Amygdala (tissue), 56 donors: ENCODE measurements at places on chromosomes 11 and 22.

DNA sequence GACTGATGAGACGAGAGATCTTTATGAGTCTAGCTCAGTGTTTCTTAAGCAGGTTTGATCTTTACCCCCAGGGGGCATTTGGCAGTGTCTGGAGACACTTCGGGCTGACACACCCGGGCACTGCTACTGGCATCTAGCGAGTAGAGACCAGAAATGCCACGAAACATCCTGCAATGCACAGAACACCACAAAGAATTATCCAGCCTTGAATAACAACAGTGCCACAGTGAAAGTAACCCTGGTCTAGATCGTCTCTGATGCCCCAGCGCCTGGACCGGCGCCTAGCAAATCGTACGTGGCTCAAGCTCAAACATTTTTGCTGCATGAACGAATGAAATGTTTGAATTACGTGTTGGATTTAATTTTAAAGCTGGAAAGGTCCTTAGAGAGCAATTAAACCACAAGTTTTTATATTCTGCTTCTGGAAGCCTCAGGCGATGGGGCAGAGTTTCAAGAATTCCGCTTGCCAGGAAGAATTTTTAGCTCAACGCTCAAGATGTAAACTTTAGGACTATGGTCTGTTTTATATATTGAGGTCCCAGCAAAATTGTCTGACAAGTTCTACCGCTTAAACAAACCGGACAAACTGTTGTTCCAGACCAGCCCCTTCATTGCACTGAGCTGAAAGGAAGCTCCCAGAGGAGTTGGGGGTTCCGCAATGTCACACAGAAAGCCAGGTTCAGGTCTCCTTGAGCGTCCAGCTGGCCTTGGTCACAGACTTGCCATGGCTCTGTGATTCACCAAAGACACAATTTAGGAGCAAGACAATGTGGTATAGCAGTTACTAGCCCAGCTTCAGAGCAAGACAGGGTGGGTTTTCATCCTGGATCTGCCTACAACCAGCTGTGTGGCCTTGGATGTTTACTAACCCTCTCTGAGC lies 44.2 kb upstream of the SMTN start:
- DNase-seq = no peak

DNA sequence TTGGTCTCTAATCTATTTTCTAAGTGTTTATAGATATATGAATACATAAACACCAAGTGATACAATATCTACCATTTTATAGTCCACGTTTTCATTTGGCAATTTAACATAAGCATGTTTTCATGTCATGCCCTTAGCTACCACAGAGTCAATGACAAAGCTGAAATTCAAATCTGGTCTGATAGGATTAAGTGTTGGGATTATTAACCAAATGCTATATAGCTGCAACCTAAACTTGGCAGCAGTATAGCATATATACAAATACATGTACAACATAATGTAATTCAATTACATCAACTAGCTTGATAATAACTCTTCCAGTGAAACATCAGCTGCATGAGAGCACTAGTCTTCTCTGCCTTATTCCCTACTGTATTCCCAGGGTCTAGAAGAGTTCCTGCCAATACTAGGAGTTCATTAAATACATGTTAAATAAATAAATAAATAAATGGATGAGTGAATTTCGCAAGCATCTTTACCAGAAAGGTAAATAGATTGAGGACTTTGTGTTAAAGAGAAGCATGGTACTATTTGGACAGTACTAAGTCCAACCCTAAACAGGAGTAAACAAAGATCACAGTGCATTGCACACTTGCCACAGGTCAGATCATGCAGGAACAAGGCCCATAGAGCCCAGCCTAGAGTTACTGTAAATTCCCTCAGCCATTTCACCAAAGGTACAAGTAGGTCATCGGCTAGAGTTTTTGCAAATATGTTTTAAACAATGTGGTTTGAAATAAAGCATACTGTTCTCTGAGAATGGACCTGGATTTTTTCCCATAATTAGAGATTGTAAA lies 12.8 kb downstream of the SAA4 start:
- DNase-seq = no peak

DNA sequence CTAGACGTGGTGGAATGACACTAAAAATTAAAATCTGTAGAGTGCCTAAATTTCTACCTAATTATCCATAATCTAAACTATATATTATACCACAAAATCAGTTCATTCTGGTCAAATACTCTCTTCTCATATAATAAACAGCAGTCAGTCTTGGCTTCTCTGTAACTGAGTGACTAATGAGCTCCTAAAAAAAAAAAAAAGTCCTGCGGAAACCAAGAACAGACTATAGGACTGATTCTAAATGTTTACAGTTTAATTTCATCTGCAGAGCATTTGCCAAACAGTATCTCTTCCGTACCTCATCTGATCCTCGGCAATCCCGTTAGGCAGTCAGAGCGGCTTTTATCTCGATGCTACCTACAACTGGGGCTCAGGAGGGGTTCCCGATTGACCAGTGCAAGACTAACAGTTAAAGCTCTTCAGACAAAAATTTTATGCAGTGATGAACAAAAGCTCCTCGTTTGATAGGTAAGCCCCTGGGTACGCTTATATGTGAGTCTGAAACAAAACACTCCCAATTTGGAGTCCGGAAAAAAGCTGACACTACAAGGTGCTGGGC lies 686 bp downstream of the KIF18A start:
- no peak for DNase-seq

DNA sequence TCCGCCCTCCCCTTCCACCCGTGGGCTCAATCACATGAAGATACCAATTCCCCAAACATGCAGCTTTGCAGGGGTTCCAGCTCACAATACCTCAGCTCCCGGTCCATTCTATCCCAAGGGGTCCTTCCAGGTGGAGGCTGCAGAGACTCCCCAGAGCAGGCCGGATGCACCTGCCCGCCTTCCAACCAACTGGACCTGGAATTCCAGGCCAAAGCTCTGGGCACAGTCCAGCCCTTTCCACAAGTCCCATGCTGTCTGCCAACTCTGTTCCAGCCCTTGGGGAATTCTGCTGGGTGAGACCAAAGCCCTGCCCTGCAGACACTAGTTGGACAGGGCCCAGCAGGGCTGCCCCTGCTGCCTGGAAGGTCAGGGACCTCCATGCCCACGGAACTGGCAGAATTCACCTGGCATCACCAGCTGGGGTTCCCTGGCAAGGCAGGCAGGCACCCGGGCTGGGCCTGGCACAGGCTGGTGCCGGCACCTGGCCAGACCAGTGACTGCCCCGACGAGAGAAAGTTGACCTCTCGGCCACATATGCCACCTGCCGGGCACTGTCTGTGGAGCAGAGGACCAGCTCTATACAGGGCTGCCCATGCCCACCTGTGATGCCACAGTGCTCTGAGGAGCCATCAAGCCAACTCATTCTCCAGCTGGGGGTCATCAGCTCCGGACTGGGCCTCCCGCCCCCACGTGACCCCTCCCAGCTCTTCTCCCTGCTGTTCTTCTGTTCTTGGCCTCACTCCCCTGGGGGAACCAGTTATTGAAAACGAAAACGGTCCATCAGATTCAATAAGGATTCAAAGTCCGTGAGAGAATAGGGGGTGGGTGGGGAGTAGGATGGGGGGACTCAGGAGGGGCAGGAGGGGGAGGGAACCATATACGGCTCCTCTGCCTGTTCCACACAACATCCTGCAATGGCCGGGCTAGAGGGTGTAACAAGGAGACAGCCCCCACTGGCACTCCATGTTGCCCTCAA lies 4.7 kb downstream of the SYT7 start:
- DNase-seq = no peak

DNA sequence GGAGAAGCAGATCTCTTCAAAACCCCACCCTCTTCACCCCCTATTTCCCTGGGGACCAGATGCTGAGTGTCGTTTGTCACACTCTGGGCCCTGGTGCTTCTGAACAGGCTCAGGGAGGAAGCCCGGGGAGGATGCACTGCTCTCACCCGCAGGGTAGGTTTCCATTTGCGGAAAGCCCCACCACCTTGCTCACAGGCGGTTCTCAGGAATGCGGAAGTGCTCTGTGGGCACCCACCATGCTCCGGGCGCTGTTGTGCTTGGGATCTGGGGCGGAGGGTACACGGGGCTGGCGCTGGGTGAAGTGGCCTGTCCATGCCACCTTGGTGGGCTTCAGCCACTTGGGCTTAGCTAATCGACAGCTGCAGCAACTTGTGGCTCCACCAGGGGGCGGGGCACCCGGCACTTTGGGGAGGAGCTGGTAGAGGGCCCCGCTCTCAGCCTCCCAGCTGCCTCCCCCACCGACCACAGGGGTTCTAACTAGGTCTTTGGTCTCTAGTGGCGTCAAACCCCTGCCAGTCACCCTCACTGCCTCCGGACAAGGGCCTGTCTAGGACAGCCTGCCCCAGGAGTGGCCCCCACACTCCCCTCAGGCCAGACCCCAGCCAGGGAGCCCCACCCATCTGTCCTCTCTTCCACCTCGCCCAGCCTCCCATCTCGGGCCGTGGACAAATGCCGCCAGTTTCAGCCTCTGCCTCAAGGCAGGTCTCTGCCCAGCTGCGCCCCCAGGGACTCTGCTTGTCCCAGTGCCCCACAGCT lies 7.4 kb downstream of the NDUFV1 start:
- DNase-seq = no peak

DNA sequence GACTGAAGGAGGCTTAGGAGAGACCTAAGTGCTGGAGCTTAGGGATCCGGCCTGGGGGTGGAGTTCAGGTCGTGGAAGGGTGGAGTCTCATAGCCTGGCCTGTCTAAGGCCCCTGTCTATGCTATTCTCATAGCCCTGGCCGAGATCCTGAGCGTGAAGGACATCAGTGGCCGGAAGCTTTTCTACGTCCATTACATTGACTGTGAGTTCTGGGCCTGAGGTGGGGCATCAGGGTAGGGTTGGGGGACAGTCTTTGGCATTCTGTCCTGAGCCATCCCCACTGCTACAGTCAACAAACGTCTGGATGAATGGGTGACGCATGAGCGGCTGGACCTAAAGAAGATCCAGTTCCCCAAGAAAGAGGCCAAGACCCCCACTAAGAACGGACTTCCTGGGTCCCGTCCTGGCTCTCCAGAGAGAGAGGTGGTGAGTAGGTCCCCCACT lies 603 bp downstream of the KAT5 start:
- no peak for DNase-seq
